ENCODE measurements at places on chromosomes 7 and 10. TPM values are rescaled to one million over a fixed set of nuclear protein-coding genes. Genes with fewer than 3 reads are reported as not detected.

DNA sequence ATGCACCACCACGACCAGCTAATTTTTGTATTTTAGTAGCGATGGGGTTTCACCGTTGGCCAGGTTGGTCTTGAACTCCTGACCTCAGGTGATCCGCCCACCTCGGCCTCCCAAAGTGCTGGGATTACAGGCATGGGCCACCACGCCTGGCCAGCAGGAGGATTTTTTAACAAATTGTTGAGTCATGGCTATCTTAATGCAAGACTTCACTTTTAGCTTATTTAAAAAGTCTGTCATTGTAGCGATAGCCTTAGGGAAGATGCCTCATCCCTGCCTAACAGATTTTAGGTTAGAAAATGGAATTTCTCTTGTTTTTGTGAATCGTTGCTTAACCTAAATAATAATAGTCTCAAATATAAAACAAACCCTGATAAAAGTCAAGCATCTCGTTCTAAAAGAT lies 35.5 kb downstream of the PPP2R2D start:
- peaks cover 5% of the 10 kb centered on the region for H3K4me1 ChIP-seq
- H3K27me3 ChIP-seq = no peaks in the 10 kb centered on the region
- DNase-seq = no peak
- peaks cover 15% of the 10 kb centered on the region for H3K36me3 ChIP-seq
- no peak overlapping the region for H3K27ac ChIP-seq

DNA sequence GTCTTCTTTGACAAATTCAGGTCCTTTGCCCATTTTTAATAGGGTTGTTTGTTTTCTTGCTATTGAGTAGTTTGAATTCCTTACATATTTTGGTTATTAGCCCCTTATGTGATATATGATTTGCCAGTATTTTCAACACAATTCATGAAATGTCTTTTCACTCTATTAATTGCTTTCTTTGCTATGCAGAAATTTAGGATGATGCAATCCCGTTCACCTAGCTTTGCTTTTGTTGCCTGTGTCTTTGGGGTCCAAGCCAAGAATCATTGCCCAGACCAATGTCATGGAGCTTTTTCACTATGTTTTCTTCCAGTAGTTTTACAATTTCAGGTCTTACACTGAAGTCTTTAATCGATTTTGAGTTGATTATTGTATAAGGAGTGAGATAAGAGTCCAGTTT lies 154.5 kb downstream of the PAXIP1 start:
- DNase-seq = no peak
- H3K4me3 ChIP-seq = no peak overlapping the region
- H3K36me3 ChIP-seq = no peaks in the 10 kb centered on the region
- H3K27me3 ChIP-seq = no peaks in the 10 kb centered on the region
- no peak overlapping the region for H3K27ac ChIP-seq
- H3K4me1 ChIP-seq = no peaks in the 10 kb centered on the region

DNA sequence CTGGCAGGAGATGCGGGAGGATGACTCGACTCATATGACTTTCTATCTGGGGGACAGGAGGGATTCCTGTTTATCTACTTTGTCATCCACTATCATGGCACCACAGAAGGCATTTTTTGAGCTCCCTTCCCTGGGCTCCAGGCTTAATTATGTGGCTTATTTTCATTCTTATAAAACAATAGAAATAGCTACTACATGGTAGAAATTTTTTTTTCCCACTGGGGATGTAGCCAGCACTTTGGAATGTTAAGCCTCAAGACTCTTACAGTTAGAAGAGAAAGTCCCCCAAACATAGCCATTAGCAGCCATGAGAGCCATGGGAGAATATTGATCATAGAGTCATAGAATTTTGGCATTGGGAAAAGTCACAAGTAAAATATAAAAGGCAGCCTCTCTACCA lies 14.6 kb upstream of the FAM180A start:
- H3K27me3 ChIP-seq = no peaks in the 10 kb centered on the region
- no peaks in the 10 kb centered on the region for H3K4me1 ChIP-seq
- no peak overlapping the region for H3K4me3 ChIP-seq

- no peaks in the 10 kb centered on the region for H3K36me3 ChIP-seq
- H3K4me3 ChIP-seq = no peak overlapping the region
- no peak for DNase-seq
- no peaks in the 10 kb centered on the region for H3K4me1 ChIP-seq
- H3K27me3 ChIP-seq = no peaks in the 10 kb centered on the region
- no peak overlapping the region for H3K27ac ChIP-seq
Measured at GRCh38 chr10:97921581-97922021, 72.0 kb downstream of the GOLGA7B start.

- no peaks in the 10 kb centered on the region for H3K36me3 ChIP-seq
- DNase-seq = no peak
- peak overlapping the region; percentile 84 for H3K27ac ChIP-seq
Measured at GRCh38 chr10:104349623-104350126, 4.0 kb upstream of the CFAP58 start.

- no peak overlapping the region for H3K27ac ChIP-seq
- H3K4me3 ChIP-seq = no peak overlapping the region
- no peak for DNase-seq
- no peaks in the 10 kb centered on the region for H3K36me3 ChIP-seq
- H3K4me1 ChIP-seq = no peaks in the 10 kb centered on the region
Measured at GRCh38 chr10:133086247-133086646, 1.5 kb upstream of the ADGRA1 start.

DNA sequence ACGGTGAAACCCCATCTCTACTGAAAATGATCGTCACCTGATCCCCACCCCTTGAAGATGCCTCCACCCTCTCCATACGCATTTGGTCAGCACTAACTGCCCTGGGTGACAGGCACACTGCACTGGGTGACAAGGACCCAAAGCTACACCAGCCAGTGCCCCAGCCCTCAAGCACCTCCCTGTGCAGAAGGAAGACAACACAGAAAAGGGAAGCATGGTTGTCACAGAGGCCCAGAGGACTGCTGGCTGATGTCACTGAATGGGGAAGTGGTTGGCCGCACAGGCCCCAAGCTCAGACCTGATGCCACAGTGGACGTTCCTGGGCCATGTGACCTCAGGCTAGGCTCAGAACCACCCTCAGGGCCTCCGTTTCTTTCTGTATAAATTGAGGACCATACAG lies 4.2 kb upstream of the PILRA start:
- H3K27me3 ChIP-seq = no peaks in the 10 kb centered on the region
- H3K4me1 ChIP-seq = no peaks in the 10 kb centered on the region
- no peak for DNase-seq

- no peak for DNase-seq
- H3K36me3 ChIP-seq = no peaks in the 10 kb centered on the region
- no peak overlapping the region for H3K4me3 ChIP-seq
- no peaks in the 10 kb centered on the region for H3K27me3 ChIP-seq
- H3K4me1 ChIP-seq = no peaks in the 10 kb centered on the region
Measured at GRCh38 chr7:45638916-45639315, 64.7 kb downstream of the ADCY1 start.

- no peak for DNase-seq
- H3K36me3 ChIP-seq = no peaks in the 10 kb centered on the region
- H3K27me3 ChIP-seq = no peaks in the 10 kb centered on the region
- H3K4me1 ChIP-seq = no peaks in the 10 kb centered on the region
Measured at GRCh38 chr7:41817386-41817785, 114.5 kb upstream of the INHBA start.

DNA sequence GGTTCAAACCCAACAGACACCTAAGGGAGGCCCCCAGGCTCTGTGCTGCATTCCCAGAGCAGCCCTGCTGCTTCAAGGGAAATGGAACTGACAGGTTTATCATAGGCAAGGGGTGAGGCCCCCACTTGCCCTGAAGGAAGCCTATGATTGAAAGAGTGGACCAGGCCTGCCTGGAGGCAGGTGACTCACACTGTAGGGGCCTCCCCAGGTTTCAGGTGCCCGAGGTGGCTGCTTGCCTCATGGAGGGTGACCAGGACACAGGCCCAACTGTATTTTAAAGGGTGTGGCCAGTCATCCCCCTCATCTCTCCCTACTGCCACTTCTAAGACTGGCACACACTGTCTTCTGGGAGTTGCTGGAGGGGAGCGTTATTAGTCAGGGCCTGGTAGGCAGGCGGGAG lies 85.4 kb downstream of the ATXN7L1 start:
- peaks cover 2% of the 10 kb centered on the region for H3K36me3 ChIP-seq
- no peak overlapping the region for H3K27ac ChIP-seq
- H3K4me1 ChIP-seq = no peaks in the 10 kb centered on the region
- H3K27me3 ChIP-seq = no peaks in the 10 kb centered on the region
- DNase-seq = no peak
- H3K4me3 ChIP-seq = no peak overlapping the region

GRCh38 chr7:15332956-15333355 lies 228.9 kb downstream of the AGMO start:
- no peaks in the 10 kb centered on the region for H3K27me3 ChIP-seq
- no peak overlapping the region for H3K27ac ChIP-seq
- peak; percentile 31 for DNase-seq
- H3K4me3 ChIP-seq = no peak overlapping the region
- H3K4me1 ChIP-seq = no peaks in the 10 kb centered on the region
- no peaks in the 10 kb centered on the region for H3K36me3 ChIP-seq

DNA sequence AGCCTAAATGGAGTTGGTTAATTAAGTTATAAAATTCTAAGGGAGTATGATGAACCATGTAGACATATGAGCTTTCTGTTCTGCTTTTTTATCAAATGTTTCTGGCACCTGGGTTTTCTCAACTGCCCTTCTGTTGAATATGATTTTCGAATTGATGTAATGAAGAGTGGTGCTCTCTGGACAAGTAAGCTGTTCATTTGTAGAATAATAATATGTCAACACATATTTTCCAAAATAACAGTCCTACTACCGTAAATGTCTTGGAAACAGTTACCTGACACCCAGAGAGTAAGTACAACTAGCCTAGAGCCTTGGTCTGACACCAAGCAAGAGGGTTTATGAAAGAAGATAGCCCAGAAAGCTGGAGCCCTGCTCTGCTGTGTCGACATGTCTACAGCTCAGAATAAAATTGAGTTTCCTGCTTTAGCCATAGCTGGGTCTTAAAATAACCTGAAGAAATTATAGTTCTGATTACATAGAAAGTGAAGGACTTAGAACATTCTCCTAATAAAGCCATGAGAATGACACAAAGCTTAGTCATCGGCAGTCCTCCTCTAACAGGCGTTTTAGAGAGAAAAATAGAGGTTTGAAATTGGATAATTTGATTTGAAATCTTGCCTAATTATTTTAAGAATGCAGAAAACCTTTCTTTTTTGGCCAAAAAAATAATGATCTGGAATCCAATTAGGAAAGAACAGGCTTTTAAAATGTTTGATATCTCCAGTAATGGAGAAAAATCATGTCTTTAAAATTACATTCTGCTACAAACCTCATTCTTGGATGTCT lies 25.1 kb downstream of the HDAC9 start:
- no peaks in the 10 kb centered on the region for H3K4me1 ChIP-seq
- no peaks in the 10 kb centered on the region for H3K27me3 ChIP-seq

DNA sequence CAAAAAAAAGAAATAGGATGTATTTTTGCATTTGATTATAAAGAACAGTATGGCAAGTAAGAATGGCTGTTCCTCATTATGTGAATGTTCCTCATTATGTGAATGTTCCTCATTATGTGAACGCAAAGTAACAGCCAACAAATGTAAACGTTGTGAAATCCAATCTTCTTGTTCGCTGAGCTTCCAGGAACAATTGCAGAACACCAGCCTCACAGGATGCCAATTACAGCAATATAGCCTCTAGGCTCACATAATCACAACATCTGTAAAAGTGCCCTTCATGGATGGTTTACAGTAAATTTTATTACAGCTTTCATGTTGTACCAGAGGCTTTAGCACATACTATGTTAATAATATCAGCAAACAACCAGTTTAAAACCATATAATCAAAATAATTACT lies 71.6 kb downstream of the THSD7A start:
- H3K27me3 ChIP-seq = no peaks in the 10 kb centered on the region
- no peaks in the 10 kb centered on the region for H3K36me3 ChIP-seq
- H3K4me1 ChIP-seq = no peaks in the 10 kb centered on the region
- DNase-seq = no peak

DNA sequence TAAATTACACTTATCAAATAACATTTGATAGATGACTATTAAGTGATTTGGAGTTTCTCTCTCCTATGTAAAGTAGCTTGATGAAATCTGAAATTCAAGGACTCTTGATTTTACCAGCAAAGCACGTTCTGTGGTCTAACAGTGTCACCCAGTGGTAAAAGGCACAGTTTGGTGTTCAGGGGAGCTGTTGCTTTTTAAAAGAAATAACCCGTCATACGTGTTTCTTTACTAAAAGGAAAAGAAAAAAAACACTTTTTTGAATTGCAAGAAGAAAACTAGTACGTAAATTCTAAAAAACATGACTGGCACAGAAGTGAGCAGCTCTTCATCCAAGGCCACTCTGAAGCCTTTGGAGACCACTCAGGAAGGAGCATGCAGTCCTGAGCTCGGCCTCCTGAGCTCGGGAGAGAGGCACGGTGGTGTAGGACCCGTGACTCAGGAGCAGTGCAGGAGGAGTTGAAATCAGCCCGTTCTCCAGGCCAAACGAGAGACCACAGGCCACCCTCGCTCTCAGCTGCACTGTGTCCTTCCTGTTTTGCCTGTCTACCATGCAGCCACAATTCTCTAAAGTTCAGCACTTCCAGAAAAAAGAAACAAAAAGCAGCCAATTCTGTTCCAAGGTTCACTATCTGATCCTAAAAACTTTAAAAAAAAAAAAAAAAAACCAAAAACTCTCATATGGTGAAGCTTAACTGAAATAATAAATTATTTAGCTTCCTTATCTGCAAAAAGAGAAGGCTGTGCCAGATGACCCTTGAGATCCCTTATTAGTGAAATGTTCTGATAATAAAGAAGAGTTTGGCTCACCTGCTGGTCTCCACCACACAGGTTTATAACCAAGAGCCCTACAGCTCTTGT lies 212.6 kb upstream of the FRMD4A start:
- H3K27ac ChIP-seq = no peak overlapping the region
- no peaks in the 10 kb centered on the region for H3K27me3 ChIP-seq
- H3K4me3 ChIP-seq = no peak overlapping the region

DNA sequence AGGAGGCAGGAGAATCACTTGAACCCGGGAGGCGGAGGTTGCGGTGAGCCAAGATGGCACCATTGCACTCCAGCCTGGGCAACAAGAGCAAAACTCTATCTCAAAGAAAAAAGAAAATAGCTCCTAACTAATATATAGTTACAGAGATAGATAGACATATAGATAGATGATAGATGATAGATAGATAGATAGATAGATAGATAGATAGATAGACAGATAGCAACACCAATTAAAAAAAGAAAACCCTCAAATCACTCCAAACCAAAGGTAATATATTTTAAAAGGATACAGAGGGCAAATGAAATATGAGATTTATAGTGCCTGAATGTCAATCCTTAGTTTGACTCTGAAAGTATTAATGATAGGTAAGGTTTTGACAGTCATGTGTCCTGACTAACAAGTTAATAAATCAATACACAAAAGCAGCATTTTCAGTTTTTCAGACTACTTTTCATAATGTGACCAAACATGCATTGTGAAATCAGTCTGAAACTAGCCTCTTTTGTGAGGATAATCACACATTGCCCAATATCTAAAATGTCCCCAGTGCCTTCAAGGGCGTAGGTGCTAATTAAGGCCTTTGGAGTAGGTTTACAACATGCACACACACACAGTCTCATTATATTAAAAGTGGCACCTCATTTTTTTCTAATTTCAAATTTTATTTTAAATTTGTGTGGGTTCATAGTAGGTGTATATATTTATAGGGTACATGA lies 61.2 kb downstream of the BPGM start:
- DNase-seq = no peak
- no peaks in the 10 kb centered on the region for H3K4me1 ChIP-seq
- H3K36me3 ChIP-seq = no peaks in the 10 kb centered on the region
- H3K27ac ChIP-seq = no peak overlapping the region

- no peak overlapping the region for H3K27ac ChIP-seq
- no peaks in the 10 kb centered on the region for H3K27me3 ChIP-seq
- no peaks in the 10 kb centered on the region for H3K36me3 ChIP-seq
- no peak overlapping the region for H3K4me3 ChIP-seq
- DNase-seq = no peak
Measured at GRCh38 chr7:107773027-107773426, 29.1 kb downstream of the CBLL1 start.

NAPEPLD gene
- total RNA-seq = 26.0 TPM

C10orf95 gene
- 2.7 TPM for total RNA-seq

TET1 gene
- total RNA-seq = 2.2 TPM

SDK1 gene
- 38.3 TPM for total RNA-seq

PLAC9 gene
- 31.4 TPM for total RNA-seq
